NCI-H345 (cell line): ENCODE measurements at places on chromosomes 4 and X.

- no peak for DNase-seq
Observed at GRCh38 chr4:16844816-16845586, 53.4 kb downstream of the LDB2 start.

DNA sequence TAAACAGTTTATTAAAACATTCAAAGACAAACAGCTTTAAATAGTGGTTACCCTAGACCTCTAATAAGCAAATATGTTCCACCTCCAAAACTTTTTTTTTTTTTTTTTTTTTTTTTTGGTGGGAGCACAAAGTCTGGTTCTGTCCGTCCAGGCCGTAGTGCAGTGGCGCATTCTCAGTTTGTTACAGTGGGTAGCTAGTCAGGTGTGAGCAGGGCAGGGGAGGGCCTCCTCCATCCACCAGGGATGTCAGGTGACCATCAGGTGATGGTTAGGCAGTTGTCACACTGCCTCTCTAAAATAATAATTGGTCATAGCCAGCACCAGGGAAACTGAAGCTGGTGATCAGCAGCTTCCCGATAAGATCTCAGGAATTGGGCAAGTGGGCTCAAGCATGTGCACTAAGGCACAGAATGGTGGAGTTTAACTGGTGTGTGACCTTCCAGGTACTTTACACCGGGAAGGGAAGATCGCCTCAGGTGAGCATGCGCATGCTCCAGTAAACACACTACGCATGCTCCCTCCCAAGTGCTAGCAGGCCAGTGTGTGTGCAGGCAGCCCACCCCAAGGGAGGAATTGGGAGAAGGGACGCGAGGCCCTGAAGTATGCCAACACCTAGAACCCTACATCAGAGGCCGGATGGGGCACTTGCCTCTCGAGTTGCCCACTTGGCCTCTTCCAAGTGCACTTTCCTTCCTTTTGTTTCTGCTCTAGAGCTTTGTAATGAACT is 27.2 kb downstream of the TNIP2 start:
- no peak for DNase-seq

DNA sequence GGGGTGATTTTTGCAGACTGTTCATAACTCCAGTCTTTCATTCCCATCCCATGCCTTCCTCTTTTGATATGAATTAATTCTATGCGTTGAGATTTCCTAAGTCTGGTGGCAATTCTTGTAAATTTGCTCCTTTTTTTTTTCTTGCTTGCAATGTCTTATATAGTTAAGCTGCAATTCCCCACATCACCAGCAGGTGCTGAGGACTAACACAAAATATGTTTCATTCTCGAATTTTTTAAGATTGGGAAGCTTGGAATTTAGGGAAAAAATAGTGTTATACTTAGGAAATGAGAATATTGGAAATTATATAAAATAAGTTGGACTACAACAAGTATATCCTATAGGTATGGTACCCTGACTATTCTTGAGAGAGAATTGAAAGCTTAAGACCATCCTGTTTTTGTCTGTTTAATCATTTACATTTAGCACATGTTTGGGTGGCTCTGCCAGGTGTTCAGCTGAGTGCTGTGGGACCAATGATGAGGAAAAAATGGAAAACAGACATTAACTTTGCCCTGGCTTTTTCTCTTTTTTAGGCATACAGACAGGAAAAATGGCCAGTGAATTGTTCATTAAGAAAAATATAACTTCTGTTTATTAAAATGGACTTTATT is 30.2 kb downstream of the AFF2 start:
- no peak for DNase-seq

DNA sequence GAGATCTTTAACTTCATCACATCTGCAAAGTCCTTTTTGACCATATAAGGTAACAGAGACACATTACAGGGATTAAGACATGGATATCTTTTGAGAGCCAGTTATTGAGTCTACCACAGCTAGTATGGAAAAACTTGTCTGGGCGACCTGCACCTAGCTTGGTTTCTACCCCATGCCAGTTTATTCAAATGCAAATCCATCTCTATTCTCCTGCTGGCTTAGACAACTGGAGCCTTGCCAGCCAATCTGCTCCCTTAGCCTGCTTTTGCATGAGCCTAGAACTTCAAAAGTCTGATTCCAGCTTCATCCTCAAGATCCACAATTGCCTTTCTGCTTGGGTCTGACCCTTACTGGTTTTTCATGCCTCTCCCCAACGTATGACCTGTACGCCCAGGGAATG is 212.0 kb upstream of the AFF2 start:
- no peak for DNase-seq

- DNase-seq, result no peak
Observed at GRCh38 chrX:109187473-109188168, 294.3 kb downstream of the GUCY2F start.

DNA sequence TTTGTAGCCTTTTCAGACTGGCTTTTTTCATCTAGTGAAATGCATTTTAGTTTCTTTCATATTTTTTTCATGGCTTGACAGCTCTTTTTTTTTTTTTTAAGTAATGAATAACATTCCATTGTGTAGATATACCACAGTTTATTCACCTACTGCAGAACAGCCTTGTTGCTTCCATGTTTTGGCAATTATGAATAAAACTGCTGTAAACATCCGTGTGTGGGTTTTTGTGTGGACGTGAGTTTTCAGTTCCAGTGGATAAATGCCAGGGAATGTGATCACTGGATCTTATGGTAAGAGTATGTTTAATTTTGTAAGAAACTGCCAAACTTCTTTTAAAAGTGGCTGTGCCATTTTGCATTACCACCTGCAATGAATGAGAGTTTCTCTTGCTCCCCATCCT is 160.8 kb downstream of the SOWAHB start:
- no peak for DNase-seq

DNA sequence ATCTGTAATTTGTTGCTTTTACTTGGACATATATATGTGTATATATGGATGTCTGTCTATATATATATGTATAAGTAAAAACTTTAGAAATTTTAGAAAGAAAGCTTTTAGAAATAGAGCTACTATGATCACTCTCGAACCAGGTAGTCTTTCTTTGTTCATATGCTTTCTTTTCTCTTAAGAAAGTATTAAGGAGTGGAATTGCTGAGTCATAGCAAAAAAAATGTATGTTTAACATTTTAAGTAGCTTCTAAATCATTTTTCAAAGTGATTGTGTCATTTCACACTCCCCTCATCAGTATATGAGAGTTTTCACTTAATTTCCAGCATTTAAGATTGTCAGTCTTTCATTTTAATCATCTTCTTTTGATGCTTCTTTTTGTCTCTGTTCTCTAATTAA is 447.9 kb upstream of the TECRL start:
- DNase-seq, result no peak

- DNase-seq, result peak; percentile 87
Observed at GRCh38 chrX:47619486-47620302, at the start of gene SYN1. TSS of gene SYN1 (minus strand) at chrX:47619857. CDS start at chrX:47619728, 129 bp downstream.
